Stimulated activated CD8-positive, alpha-beta memory T cell treated with anti-CD3 and anti-CD28 coated beads, Interleukin-7, amount 100 ng/mL, for 48 hours (primary cell): ENCODE measurements at places on chromosomes 3 and 15.

GRCh38 chr3:101941318-101942040 is 92.2 kb downstream of the NFKBIZ start:
- no peak for DNase-seq

GRCh38 chr3:52842424-52842823 is 7.6 kb upstream of the MUSTN1 start:
- no peak for DNase-seq

DNA sequence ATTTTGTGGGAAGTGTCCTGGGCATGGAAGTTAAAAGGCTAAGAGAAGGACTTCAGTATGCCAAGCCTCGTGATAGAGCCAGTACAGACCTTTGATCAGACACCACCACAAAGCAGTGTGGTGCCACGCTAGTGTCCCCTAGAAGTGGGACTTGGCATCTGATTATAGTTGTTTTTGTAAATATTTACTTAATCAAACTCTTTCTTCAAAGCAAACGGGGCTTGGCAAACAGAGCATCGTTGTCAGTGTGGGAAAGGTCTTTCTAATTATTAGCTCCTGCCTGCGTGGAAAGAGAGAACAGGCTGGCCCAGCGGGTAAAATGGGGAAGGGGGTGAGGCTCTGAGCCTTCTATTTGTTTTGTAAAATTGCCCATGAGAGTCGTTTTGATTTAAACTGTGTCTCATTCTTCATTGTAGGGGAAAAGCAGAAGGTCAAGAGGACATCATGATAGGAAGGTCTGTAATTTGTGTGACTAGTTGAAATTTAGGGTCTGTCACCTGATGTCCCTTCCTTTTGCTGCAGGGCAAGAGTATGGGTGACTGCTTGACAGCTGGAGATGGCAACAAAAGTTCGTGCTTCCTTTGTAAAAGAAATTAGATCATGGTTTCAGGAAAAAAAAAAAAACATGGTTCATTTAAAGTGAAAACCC is 105.0 kb downstream of the IQCH start:
- DNase-seq: no peak

GRCh38 chr3:87173776-87174175 is 53.3 kb upstream of the CHMP2B start:
- DNase-seq: no peak

DNA sequence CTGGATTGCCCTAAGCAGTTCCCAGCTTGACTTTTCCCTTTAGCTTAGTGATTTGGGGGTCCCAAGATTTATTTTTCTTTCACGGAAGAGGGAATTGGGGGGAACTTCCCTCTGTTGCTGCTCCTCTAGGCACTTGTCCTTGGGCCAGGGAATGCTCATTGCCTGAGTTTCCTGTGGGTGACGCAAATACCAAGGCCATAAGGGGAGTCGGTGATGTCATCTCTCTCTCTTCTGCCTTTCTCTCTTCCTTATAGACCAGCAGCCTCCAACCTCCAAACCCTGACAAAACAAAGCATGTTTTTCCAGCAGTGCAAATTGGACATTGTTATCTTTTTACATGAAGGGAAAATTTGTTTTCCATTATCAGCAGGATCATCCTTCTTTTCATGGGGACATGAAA is 120.2 kb downstream of the ITPR1 start:
- no peak for DNase-seq

DNA sequence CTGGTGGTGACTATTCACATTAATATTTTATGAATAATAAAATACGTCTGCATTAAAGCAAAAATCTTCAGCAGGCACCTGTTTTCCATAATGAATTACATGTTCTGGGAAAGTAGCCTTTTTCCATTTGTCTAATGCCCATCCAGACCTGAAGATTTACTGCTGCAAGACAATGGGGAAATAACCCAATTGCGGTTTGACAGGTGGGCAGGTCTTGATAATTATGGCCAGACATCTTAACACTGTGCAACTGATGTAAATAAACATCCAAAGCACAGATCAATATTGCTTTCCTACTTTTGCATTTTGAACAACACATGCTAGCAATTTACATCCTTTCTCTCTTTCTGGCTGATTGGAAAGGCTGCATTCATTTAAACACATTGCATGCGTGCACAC is 173.9 kb downstream of the MEIS2 start:
- no peak for DNase-seq

GRCh38 chr15:71957026-71957425 is 146.7 kb downstream of the NR2E3 start:
- DNase-seq: no peak

- DNase-seq: no peak
Measured at GRCh38 chr15:80614711-80615360, 80.3 kb upstream of the ABHD17C start.
